ENCODE measurements at places on chromosomes 16 and 17.
A peak's percentile ranks its signal among the peaks of the same experiment; 100 is the strongest.

- DNase-seq, result peak; percentile 29
Observed at GRCh38 chr16:4011225-4011939, 104.9 kb downstream of the ADCY9 start.

DNA sequence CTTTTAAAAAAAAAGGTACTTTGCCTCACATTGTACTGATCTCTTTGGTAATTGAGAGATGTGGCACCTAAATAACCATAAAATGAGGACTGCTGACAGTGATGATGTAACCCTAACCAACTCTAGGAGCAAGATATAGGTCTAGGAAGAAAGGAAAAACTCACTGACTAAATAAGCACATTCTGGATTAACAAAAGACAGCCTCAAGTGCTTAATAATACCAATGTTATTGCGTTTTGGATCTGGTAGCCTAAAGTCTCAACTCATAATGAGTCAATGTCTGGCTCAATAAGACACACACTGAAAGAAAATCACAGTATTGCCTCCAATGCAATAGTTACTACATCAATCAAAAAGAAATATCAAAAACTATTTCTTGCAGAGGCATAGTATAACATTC, 3.0 kb downstream of the ERN1 start:
- DNase-seq, result no peak

DNA sequence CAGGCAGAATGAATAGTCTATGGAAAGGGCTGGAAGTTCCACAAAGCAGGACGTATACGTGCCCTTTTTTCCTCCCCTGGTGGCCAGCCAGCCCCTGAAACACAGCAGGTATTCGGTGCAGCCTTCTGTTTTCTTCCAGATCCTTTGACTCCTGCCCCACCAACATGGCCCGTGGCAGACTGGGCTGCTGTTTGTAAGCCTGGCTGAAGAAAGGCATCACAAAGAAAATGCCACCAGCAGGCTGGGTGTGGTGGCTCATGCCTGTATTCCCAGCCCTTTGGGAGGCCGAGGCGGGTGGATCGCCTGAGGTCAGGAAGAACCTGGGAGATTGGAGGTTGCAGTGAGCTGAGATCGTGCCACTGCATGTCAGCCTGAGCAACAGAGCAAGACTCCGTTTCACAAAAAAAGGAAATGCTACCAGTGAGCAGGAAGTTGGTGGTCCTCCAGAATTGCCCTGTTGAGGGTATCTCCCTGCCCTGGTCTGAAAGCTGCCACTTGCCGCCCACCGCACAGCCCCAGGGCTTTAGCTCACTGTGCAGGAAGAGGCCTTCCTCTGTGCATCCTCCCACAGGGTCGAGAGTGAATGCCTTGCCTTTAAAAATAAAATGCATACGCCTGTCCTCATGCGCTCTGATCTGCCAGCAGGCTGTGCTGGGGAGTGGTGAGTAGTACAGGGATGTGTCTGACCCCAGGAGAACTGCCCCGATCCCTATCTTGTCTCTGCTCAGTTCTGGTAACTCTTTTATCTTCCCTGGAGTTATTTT, 587.7 kb downstream of the MAF start:
- no peak for DNase-seq

GRCh38 chr16:86380030-86380429, 130.3 kb upstream of the FOXF1 start:
- DNase-seq, result no peak

- DNase-seq, result no peak
Observed at GRCh38 chr16:55491691-55492090, 12.7 kb downstream of the MMP2 start.

DNA sequence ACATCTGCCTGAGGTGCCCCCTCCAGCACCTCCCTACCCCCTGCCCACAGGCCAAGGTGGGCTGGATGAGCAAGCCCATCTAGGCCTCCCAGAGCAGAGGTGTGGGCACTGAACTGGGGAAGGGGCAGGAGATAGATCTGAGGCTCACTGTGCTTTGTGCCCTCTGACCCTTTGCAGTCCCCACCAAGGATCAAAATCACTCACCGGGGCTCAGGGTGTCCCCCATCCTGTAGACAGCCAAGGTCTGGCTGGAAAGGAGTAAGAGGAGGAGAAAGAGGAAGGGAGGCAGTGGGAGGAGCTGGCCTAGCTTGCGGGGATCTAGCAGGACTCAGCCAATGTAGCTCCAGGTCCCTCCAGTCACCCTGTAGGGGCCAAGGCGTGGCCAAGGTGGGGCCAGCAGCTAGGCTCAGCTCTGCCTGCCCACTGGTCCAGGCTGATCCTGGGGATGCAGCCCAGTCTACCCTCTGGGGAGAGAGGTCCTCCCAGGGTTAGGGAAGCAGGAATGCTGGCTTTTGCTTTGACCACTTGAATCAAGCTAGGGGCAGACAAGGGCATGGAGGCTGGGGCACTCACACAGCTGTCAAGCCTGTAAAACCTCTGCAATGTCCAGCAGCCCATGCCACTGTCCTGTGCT, 1.8 kb downstream of the SLC12A4 start:
- no peak for DNase-seq

DNA sequence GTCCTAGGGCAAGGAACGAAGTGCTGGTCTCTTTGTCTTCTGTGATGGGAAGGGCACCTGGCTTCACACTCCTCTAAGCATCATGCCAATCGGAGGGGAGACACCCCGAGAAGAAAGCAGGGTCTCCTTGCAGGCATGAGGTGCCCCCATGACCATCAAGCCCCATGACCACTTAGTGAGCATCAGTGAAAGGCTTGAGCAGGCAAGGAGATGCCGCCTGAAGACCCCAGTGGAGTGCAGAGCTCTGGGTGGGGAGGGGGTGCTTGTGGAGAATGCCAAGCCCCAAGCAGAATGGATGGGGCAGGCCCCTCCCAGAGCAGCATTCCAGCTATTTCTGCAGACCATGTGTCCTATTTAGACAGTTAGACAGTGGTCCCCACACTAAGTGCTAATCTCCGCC, 232.7 kb upstream of the TNRC6C start:
- no peak for DNase-seq

- DNase-seq, result no peak
Observed at GRCh38 chr17:41394254-41394996, 3.0 kb downstream of the KRT31 start.

DNA sequence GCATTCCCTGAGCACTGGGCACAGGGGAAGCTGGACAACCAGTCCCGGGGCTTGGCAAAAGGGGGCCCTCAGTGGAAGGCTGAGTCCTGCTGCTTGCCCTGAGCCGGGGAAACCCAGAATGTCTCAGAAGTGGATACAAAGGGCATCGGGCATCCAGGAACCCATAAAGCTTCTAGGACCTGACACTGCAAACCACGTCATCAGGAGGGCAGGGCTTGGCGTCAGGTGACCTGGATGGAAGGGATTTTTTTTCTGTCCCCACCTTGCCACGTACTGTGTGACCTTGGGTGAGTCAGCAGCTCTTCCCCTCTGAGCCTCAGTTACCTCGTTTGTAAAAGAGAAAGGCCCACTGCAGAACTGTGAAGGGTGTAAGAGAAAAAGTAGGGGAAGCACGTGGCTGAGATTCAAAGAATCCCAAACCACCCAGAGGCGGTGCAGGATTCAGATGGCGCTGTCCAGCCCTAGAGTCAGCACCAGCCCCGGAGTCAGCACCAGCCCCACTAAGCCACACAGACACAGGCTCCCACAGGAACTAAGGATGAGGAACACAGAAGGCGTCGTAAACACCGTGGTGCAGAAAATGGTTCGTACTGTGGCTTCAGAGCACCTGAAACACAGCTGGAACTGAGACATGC, 53.7 kb downstream of the C16orf95 start:
- DNase-seq, result no peak

GRCh38 chr16:16110111-16110490, 113.2 kb downstream of the ABCC6 start:
- DNase-seq, result no peak

- DNase-seq, result no peak
Observed at GRCh38 chr17:44217738-44218343, 1.6 kb downstream of the UBTF start.

DNA sequence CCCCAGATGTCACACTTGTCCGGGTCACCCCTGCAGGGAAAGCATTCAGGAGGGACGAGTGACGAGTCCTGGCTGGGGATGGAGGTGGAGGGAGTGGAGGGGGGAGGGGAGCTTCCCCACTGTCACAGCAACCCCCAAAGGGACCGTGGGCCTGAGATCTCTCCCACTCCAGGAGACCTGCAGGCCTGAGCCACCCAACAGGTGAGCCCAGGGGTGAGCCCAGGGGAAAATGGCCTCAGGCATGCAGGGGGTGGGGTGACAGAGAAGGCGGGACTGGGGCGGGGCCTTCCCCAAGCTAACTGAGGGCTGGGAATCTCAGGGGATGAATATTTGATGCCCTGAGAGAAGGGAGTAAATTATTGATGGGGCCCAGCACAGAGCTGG, 2.4 kb downstream of the USH1G start:
- no peak for DNase-seq

GRCh38 chr17:15502369-15503112, 35.1 kb upstream of the CDRT4 start:
- peak; percentile 67 for DNase-seq

DNA sequence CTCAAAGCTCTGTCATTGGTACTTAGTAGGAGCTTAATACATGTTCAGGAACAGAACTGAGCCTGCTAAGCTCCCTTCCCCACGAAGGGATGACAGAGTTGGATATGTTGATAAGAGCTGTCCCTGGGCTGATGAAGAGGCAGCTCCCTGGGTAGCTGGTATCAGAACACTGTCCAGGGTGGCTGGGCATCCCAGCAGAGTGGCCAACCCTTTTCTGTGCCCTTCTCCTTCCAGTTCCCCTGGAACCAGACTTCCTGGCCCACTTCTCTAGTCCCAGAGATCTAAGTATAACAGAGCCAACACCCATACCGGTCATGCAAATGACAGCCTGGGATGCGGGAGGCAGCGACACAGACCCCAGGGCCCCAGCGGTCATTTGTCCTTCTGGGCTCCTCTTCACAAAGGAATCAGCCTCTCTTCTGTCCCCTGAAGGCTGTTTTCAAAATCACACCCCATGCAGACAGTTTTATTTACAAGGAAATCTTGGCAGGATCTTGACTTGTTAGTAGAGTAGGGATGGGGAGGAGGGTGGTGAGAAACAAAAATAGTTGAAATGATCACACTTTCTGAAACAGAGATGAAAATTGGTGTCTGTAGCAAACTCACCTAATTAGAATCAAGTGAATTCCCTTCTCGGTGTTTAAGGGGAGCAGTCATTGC, 1.4 kb upstream of the RHBDL3 start:
- DNase-seq, result no peak
